ENCODE measurements at places on chromosomes 11 and 22.

GRCh38 chr11:65558002-65558929, at the start of gene LTBP3:
Gene LTBP3, minus strand, starts transcription at chr11:65558359. Its CDS starts 400 bp downstream, at chr11:65557959.
- DNase-seq = no peak

DNA sequence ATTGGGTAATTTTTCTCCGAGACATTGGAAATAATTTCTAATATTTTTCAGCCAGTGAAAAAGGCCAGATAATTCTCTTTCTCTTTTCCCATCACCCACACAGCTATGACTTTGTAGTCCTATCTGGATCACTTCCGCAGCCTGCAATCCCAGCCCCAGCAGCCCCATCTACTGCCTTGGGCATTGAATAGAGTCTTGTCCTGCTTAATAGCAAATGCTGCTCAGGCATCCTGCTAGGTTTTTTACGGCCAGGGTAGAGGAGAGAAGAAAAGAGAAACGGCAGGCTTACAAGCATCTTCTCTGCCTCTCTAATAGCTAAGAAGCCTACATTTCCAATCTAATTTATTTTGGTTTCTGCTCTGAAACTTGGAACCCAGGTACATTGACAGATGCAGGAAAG, 154.3 kb upstream of the B3GAT1 start:
- no peak for DNase-seq

- DNase-seq = no peak
These were observed 99.4 kb downstream of the ATXN10 start for GRCh38 chr22:45771057-45771456.

DNA sequence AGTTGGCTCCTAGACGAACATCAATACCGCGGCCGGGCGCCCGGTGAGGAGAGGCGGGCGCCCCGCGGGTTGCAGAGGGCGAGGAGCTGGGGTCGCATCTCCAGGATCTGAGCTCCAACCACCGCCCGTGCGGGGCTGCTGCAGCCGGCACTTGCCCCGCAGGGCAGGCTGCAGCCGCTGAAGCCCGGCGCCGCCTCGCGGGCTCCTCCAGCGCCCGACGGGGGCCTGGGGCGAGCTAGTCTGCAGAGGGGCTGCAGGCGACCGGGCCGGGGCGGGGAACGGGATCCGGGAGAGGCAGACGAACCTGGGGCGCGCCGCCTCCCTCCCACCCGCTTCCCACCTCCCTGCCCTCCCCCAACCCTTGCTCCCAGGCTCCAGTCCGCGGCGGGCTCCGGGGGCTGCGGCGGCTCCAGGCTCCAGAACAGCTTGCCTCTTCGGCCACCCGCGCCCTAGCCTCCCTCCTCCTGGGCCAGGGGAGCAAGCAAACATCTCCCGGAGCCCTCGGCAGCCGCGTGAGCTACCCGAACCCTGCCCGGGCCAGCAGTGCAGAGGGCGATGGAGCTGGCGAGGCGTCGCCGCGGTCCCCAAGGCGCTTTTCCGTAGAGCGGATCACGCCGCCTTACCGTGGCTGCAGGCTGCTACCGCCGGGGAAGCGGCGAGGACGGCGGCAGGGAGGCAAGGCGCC, 802 bp downstream of the TENM4 start:
- DNase-seq = no peak
